RPMI7951 (cell line): ENCODE measurements at places on chromosomes 7 and 10.
A peak's percentile ranks its signal among the peaks of the same experiment; 100 is the strongest.

DNA sequence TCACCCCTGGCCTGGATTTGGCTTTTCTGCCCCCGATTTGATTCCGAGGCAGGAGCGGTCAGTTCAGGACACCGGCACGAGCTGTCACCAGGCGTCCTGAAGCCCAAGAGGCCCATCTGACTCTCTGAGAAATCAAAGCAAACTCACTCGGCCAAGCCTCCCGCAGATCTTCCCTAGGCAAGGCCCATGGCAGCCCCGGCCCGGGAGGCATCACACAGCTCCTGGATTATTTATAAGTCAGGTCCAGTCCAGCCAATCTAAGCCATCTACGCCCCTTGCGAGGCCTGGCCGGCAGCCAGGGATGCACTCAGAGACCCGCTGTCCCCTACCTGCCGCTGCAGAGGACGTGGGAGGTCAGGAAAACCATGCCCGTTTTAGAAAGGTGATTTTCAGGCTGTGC, 87.3 kb upstream of the DIP2C start:
- DNase-seq: no peak

- DNase-seq: no peak
Measured at GRCh38 chr7:1812509-1813393, 142.7 kb downstream of the ELFN1 start.

- no peak for DNase-seq
Measured at GRCh38 chr10:18647151-18647550, 4.2 kb downstream of the NSUN6 start.

- no peak for DNase-seq
Measured at GRCh38 chr7:51458693-51459092, 142.1 kb upstream of the COBL start.

- no peak for DNase-seq
Measured at GRCh38 chr7:83921941-83922607, 272.5 kb downstream of the SEMA3A start.

DNA sequence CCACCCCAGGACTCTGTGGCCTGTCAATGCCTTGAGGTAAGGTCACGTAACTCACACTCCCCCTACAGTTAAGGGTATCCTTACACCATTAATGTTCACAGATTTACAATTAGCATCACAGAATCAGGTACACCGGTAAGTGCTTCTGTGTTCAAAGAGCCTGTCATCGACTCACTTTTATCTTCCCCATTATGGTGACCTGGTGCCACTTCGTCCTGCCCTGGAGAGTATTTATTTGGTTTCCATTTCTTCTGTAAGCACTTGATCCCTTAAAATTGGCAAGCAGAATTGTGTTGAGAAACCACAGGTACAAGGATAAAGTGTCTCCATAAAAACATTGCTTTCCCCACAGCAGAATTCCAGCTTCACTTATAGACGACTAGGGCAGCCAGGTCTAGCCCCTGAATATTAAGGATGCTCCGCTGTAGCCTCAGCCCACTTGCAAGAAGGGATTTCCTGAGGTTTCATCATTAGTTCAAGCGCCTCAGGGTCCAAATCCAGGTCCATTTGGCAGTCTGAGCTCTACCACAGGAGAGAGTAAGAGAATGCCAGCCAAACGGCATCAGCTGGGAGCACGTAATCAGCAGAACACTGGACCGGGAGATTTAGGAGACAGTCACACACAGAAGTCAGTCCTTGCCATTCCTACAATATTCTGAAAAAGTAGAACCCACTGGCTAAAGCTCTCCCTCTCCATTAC, 10.1 kb downstream of the ATXN7L1 start:
- no peak for DNase-seq

GRCh38 chr7:93838966-93839365, 51.6 kb downstream of the TFPI2 start:
- DNase-seq: no peak

DNA sequence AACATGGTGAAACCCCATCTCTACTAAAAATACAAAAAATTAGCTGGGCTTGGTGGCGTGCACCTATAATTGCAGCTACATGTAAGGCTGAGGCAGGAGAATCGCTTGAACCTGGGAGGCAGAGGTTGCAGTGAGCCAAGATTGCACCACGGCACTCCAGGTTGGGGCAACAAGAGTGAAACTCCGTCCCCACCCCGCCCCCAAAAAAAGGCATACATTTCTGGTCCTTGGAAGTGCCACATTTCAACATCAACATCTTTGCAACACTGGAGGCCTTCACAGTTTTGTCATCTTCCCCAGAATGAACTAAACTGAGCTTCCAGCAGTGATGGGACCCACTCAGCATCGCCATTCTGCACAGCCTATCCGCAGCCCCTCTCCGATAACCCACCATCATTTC, 36.6 kb downstream of the FAM53B start:
- DNase-seq: no peak

DNA sequence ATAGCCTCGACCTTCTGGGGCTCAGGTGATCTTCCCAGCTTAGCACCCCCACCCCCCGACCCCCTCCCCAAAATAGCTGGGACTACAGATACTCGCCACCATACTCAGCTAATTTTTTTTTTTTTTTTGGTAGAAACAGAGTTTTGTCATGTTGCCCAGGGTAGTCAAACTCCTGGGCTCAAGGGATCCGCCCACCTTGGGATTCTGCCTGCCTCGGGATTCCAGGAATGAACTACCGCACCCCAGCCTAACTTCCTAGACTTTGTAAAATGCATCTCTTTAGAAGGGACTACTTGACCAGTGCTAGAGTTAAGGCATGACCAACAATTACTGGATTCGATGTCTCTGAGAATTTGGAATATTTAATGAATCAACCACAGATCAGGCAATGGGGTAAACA, 85.9 kb downstream of the MDFIC start:
- no peak for DNase-seq

- no peak for DNase-seq
Measured at GRCh38 chr10:103881416-103882284, 26.3 kb upstream of the SH3PXD2A start.

DNA sequence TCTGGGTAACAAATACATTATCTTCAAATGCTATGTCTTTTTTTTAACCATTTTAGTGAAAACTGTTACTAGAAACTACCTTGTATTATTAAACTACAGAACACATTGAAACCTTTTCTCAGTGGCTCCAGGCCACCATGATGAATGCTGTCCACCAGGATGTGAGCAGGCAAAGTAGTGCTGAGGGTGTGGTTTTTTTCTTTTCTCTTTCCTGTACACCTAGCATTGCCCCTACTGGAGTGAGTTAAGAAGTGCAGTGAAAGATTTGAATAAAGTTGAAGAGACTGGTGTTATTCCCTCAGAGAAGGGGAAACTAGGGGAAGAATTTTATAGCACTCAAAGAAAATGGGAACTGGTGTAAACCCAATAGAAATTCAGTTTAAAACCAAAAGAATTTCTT, 120.0 kb upstream of the SAMD8 start:
- peak; percentile 22 for DNase-seq

- peak; percentile 31 for DNase-seq
Measured at GRCh38 chr10:123380491-123381085, 226.4 kb downstream of the BUB3 start.

DNA sequence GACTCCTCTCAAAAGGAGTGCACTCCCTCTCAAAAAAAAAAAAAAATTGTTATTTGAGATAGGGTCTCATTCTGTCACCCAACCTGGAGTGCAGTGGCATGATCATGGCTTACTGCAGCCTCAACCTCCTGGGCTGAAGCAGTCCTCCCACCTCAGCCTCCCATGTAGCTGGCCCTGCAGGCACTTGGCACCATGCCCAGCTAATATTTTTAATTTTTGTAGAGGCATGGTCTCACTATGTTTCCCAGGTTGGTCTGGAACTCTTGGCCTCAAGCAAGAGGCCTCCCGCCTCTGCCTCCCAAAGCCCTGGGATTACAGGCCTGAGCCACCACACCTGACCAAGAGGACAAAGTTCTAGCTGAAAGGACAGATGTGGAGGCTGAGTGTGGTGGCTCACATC, 120.3 kb downstream of the EPC1 start:
- DNase-seq: no peak

DNA sequence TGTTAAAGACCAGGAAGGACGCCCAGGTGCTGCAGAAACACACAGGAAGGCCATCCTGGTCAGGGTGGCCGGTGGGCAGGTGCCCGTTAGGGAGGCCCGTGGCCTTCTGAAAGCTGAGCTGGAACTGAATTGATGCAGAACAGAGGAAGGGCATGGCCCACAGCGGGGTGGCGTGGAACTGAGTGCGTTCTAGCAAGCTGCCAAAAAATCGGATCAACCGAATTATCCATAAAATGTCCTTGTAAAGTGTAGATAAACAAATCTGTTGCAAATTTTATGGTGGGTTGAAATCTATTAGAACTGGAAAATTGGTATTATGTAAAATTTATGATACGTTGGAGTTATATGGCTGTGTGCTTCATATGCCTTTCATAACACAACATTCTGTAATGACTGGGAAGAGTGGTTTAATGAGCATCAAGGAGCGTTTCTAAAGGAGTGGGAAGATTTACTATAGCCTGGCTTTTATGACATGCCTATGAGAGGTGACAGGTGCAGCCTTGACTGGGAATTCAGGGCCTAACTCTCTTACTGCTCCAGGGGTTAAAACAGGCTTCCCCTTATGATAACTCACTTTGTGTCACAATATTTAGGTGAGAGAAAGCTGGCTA, 108.1 kb downstream of the GPR26 start:
- DNase-seq: no peak

DNA sequence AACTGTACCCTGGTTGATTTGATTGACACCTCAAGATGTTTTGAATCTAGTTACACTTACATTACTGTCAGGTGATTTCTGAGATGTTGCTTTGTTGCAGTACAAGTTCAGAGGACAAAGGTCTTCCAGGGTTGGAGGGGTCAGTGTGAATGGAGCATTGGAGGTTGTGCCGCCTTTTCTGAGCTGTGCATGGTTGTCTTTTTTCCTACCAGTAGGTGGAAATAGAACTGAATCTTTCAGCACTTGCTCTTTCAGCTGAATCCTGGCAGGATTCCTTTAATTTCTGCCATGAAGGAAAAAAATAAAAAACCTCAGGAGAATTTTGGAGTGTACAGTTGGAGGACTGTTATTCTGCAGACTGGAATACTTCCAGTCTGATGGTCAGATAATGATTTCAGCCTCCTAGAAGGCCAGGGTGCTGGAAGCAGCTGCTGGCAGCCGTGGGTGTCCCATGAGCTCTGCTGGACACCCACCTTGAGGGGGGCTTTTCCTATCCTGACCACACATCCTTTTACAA, 82.7 kb downstream of the PLCE1 start:
- DNase-seq: no peak

- DNase-seq: no peak
Measured at GRCh38 chr10:113291413-113291812, 261.4 kb upstream of the HABP2 start.

GRCh38 chr7:7498856-7499255, 36.8 kb downstream of the COL28A1 start:
- no peak for DNase-seq
